Pericardium fibroblast (primary cell): ENCODE measurements at places on chromosomes 6 and 20. TPM values are rescaled to one million over a fixed set of nuclear protein-coding genes. Genes with fewer than 3 reads are reported as not detected.

TFAP2B gene
- not detected in 2 replicates for total RNA-seq

ANKRD6 gene
- 0.51 and 6.3 TPM in 2 replicates for total RNA-seq

SIRPG gene
- total RNA-seq: not detected in 2 replicates

LIN28B gene
- total RNA-seq: not detected in 2 replicates

ISM1 gene
- 0.82 TPM in 1 of 2 replicates, not detected in the other for total RNA-seq

TAF4 gene
- 2.8 and 4.6 TPM in 2 replicates for total RNA-seq

C6orf118 gene
- not detected in 2 replicates for total RNA-seq

CRISP2 gene
- total RNA-seq: not detected in 2 replicates

SALL4 gene
- 0.09 TPM in 1 of 2 replicates, not detected in the other for total RNA-seq

RIN2 gene
- total RNA-seq: 26.8 and 34.2 TPM in 2 replicates

NOX3 gene
- total RNA-seq: not detected in 2 replicates

UNC93A gene
- not detected in 2 replicates for total RNA-seq

HLA-DQB1 gene
- not detected in 2 replicates for total RNA-seq

NR2E1 gene
- not detected in 2 replicates for total RNA-seq

BPIFA1 gene
- total RNA-seq: not detected in 2 replicates

MLN gene
- total RNA-seq: not detected in 2 replicates

ZNF334 gene
- total RNA-seq: 2.0 and 5.4 TPM in 2 replicates

MATN4 gene
- 1.6 TPM in 1 of 2 replicates, not detected in the other for total RNA-seq

OR2H1 gene
- not detected in 2 replicates for total RNA-seq

MOG gene
- not detected in 2 replicates for total RNA-seq

FERMT1 gene
- 3.7 and 4.2 TPM in 2 replicates for total RNA-seq

SSTR4 gene
- not detected in 2 replicates for total RNA-seq

BRD2 gene
- 83.6 and 109 TPM in 2 replicates for total RNA-seq

SH3BGRL2 gene
- 2.6 and 3.8 TPM in 2 replicates for total RNA-seq

COL21A1 gene
- 77.5 and 151 TPM in 2 replicates for total RNA-seq

MEP1A gene
- total RNA-seq: not detected in 2 replicates

C20orf144 gene
- 0.09 TPM in 1 of 2 replicates, not detected in the other for total RNA-seq

HDGFL1 gene
- not detected in 2 replicates for total RNA-seq
